ENCODE measurements at places on chromosomes 2 and 18.

DNA sequence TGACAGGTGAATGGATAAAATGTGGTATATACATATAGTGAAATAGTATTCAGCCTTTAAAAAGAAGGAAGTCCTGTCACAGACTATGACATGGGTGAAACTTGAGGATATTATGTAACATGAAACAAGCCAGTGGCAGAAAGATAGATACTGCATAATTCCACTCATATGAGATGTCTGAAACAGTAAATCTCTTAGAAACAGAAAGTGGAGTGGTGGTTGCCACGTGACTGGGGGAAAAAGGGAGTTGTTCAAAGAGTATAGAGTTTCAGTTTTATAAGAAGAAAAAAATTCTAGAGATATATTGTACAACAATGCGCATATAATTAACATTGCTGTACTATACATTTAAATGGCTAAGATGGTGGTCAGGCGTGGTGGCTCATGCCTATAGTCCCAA lies 178.2 kb upstream of the ATP5MC3 start:
- no peak for DNase-seq

DNA sequence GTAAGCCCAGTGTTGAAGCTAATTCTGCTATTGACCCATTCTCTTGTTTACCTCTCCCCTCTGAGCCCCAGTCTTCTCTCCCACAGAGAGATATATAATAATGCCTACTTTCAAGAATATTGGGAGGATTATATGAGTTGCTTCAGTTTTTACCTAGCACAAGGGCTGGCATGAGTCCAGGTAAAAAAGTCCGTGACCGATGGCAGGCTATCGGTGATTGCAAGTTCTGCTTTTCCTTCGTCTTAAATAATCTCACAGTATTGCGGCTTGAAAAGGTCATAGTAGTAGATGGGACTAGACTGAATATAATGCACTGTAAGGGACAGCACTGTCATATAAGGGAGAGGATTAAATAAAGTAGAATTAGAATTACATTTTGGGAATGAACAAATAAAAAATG lies 77.6 kb downstream of the KIF5C start:
- DNase-seq = no peak

DNA sequence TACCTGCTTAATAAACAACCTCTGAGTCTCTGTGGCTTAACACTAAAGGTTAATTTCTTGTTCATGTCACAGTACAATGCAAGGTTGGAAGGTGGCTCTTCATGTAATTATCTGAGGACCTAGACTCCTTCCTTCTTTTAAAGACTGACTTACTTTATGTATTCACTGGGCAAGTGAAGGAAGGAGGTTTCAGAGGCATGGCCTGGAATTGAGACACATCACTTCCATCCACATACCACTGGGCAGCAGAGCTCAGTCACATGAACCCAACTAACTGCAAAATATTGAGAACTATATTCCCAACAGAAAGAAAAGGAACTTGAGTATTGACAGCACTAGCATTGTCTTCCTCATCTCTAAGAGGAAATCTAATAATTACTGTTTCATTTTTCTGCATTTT lies 57.5 kb upstream of the FN1 start:
- DNase-seq = no peak

- no peak for DNase-seq
Measured at GRCh38 chr2:145343287-145343686, 823.4 kb upstream of the ZEB2 start.

DNA sequence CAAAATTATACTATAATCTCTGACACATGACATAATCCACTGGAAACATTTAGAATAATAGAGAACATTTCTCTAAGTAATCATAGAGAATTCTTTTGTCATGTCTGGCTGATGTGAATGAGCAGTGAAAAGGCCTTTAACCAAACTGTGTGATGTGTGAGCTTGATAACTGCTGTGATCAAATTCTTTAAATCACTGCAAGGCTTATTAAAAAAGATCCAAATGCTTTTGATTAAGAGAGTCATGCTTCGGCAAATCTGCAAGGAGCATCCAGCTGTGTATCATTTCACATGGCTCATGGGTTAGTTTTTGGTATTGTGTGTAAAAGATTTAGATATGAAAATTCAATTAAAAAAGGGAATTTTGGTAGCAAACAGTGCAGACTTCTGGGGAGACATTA lies 58.6 kb upstream of the TFPI start:
- DNase-seq = no peak

GRCh38 chr2:127551221-127551930 lies 15.9 kb downstream of the MYO7B start:
- DNase-seq = no peak

GRCh38 chr2:197211881-197212342 lies 98.7 kb downstream of the ANKRD44 start:
- DNase-seq = peak; percentile 28

Measured in effector CD4-positive, alpha-beta T cell (primary cell).